ENCODE measurements at places on chromosomes 5 and 9. TPM values are rescaled to one million over a fixed set of nuclear protein-coding genes. Genes with fewer than 3 reads are reported as not detected.

Gene BTNL8
- 10.9 TPM for total RNA-seq

DNA sequence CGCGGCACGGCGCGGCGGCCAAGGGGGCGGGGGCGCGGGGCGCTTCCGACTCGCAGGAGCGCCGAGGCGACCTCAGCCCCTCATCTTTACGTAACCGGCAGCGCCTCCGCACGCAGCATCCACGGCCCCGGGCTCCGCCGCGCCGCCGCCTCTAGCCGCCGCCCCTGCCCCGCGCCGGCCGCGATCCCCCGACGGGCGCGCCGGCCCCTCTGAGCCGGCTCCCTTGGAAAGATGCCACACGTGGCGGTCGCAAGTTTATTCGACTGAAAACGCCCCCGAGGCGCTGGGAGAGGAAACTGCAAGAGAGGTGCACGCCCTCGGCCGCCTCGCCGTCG lies 1.0 kb downstream of the KLF9 start:
- DNase-seq, result peak; percentile 84
- no peaks in the 10 kb centered on the region for H3K36me3 ChIP-seq
- H3K27ac ChIP-seq, result peak overlapping the region; percentile 99
- peaks cover 55% of the 10 kb centered on the region for H3K4me1 ChIP-seq
- H3K4me3 ChIP-seq, result peak overlapping the region; percentile 91

DNA sequence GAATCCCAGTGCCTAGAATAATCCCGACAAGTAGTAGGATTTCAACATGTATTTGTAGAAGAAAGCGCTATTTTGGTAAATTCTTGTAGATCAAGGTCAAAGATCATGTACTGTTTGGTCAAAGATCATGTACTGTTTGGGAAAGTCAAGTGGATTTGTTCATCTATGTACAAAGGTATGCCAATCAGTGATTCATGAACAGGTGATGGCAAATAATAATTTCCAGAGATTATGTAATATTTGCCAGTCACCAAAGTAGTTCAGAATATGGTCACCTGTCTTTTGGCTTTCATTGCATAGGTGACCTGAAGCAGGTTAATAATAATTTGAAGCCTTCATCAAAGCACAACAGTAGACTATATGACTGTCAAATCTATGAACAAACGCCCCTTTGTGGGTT lies 398.2 kb downstream of the EFNA5 start:
- H3K4me3 ChIP-seq, result no peak overlapping the region
- H3K27ac ChIP-seq, result no peak overlapping the region
- no peaks in the 10 kb centered on the region for H3K36me3 ChIP-seq
- no peaks in the 10 kb centered on the region for H3K4me1 ChIP-seq
- no peak for DNase-seq
- H3K27me3 ChIP-seq, result no peaks in the 10 kb centered on the region

- no peaks in the 10 kb centered on the region for H3K4me1 ChIP-seq
- no peaks in the 10 kb centered on the region for H3K27me3 ChIP-seq
- H3K36me3 ChIP-seq, result no peaks in the 10 kb centered on the region
These were observed 263.7 kb downstream of the RASEF start for GRCh38 chr9:82799286-82799685.

DNA sequence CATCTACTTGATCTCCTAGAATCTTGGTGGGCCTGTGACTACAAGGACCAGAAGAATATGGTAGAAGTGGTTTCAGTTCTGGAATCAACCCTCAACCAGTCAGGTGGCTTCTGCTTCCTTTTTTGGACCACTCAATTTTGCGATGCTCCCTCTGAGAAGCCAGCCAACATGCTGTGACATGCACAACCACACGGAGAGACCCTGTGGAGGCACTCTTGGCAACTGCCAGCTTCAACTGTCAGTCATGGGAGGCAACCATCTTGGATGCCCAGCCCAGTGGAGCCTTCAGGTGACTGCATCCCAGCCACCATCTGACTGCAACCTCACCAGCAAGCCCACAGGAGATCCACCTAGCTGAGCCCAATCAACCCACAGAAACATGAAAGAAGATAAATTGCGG lies 137.3 kb downstream of the FAM114A2 start:
- no peaks in the 10 kb centered on the region for H3K4me1 ChIP-seq
- no peaks in the 10 kb centered on the region for H3K36me3 ChIP-seq
- H3K27me3 ChIP-seq, result no peaks in the 10 kb centered on the region

Gene KCNIP1
- not detected for total RNA-seq

- H3K36me3 ChIP-seq, result no peaks in the 10 kb centered on the region
- no peaks in the 10 kb centered on the region for H3K27me3 ChIP-seq
- no peak for DNase-seq
- no peaks in the 10 kb centered on the region for H3K4me1 ChIP-seq
These were observed 473.3 kb upstream of the ZNF608 start for GRCh38 chr5:125219710-125220109.

DNA sequence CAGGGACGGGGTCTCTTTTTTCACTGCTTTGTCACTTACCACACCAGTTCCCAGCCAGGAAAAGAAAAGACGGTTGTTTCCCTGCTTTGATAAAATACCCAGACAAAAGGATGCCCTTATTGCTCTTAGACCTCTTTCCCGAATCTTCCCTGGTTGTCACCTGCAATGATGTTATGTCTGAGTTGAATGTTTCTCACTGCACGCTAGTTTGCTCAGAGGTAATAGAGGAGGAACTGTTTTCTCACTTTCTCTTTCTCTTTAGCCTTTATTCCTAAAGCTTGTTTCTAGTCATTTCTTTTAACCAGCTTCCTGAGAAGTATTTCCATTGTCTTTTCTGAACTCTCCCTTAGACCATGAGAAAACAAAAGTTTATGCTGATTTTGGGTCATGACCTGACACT lies 32.9 kb downstream of the ACER2 start:
- no peaks in the 10 kb centered on the region for H3K4me1 ChIP-seq
- peaks cover 4% of the 10 kb centered on the region for H3K36me3 ChIP-seq
- H3K4me3 ChIP-seq, result no peak overlapping the region
- H3K27me3 ChIP-seq, result no peaks in the 10 kb centered on the region

DNA sequence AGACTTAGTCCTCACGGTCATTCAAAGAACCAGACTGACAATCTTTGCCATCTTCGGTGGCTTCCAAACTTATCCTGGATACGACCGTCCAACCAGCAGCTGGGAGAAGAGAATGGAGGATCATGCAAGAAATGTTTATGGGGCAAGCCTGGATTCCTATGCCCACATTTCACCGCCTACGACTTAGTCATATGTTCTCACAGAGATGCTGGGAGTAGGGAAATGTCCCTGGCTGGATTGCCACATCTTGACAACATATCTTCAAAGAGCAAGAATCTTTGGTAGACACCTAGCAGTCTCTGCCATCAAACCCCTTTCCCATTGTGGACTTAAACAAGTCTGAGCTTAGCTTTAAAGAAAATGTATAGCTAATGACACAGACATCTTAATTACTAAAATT lies 5.0 kb downstream of the MED7 start:
- peaks cover 29% of the 10 kb centered on the region for H3K36me3 ChIP-seq
- DNase-seq, result no peak
- H3K27me3 ChIP-seq, result no peaks in the 10 kb centered on the region
- no peak overlapping the region for H3K4me3 ChIP-seq
- no peak overlapping the region for H3K27ac ChIP-seq
